ENCODE measurements at places on chromosomes 1 and 21.

GRCh38 chr1:43651188-43651587 lies 1.2 kb downstream of the KDM4A start:
- DNase-seq, result no peak

- no peak for DNase-seq
Measured at GRCh38 chr21:29481641-29482040, 182.9 kb downstream of the BACH1 start.

GRCh38 chr1:27668808-27669723 lies 2.9 kb downstream of the IFI6 start:
- DNase-seq, result peak; percentile 89

GRCh38 chr21:43908167-43908566 lies 43.1 kb downstream of the AGPAT3 start:
- no peak for DNase-seq

GRCh38 chr1:147568551-147568950 lies 27.2 kb downstream of the BCL9 start:
- no peak for DNase-seq

DNA sequence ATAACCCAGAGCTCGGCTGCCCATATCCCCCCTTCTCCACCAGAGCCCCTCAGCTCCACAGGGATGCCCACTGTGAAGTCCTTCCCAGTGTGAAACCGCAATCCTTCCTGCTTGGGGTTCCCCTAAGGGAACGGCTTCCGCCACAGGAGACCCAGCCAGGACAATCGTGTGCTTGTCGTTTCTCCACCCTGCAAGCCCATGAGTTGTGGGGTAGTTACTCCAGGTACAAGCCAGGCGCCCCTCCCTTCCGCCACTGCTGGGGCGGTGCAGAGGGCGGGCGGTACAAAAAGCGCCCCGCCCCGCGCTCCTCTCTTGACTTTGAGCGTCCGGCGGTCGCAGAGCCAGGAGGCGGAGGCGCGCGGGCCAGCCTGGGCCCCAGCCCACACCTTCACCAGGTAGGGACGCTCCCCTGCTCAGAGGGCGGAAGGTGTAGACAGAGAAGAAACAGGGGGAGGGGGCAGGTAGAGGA lies at the start of gene TINAGL1:
TSS of gene TINAGL1 (plus strand) at position 315 of the 469 bp plus-strand sequence. CDS start 634 bp downstream, outside the sequence.
- no peak for DNase-seq
